ENCODE measurements at places on chromosomes 5 and 9.

GRCh38 chr5:175383350-175383749, 60.6 kb downstream of the DRD1 start:
- no peak for DNase-seq

DNA sequence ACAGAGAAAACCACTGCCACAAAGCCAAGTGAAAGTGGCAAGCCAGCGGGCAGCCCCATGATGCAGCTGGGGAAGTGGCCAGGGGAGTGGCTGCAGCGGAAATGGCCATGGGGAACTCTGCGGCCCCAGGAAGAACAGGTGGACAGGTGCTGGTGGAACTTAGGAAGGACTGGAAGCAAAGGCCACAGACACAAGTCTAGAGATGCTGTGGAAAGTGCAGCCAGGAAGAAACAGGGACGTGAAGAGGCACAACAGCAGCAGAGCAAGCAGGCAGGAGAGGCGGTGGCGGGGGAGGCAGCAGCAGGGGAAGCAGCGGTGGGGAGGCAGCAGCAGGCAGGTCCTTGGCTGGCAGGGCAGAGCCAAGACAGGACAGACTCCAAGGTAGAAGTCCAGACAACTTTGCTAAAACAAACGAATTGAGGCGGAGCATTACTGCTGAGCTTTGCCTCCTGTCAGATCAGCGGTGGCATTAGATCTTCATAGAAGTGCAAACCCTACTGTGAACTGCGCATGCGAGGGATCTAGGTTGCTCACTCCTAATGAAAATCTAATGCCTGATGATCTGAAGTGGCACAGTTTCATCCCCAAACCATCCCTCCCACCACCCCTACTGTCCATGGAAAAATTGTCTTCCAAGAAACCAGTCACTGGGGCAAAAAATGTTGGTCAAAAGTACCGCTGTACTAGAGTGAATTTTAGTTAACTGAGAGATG, 11.8 kb downstream of the SURF6 start:
- DNase-seq: no peak

DNA sequence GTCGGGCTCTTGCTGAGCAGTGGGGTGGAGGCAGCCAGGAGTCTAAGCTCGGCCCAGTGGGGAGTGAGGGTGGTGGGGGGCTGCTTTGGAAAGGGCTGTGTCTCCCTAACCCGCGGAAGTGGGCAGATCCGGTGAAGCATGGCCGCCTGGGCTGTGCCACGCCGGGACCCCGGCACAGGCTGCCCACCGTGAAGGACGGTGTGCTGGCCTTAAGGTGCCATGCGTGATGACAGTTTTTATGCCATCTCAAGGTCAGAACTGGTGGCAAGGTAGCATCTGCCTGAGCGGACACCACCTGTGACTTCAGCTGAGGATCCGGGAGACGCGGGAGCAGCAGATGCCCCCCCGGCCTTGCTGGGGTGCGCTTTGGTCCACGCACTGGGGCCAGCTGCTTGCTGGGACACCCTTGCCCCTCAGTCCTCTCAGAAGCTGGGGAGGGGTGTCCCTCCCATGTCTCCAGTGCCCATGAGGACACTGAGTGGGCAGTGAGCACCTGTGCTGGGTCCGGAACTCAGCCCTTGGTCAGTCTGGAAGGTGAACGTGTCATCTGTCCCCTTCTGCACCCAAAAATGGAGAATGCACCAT, 53.9 kb downstream of the AHRR start:
- DNase-seq: no peak

DNA sequence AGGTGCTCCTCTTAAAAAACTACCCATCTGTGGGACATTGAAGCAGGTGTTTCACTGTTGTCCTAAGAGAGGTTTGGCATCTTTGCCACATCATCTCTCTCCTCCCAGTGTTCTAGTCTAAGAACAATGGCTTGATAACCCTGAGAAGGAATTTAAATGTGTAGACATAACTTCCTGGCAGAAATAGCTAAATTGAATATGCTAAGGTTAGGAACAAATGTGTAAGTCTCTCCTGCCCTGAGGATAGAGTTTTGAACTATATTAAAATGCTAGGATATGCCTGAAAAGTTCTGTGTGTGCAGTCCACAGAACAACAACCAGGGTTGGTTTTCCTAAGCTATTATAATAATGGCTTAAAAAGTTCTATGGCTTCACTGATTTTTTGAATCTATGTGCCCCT, 106.6 kb downstream of the LRRC70 start:
- DNase-seq: no peak

- no peak for DNase-seq
These were observed 5.4 kb upstream of the GBGT1 start for GRCh38 chr9:133169102-133169501.

DNA sequence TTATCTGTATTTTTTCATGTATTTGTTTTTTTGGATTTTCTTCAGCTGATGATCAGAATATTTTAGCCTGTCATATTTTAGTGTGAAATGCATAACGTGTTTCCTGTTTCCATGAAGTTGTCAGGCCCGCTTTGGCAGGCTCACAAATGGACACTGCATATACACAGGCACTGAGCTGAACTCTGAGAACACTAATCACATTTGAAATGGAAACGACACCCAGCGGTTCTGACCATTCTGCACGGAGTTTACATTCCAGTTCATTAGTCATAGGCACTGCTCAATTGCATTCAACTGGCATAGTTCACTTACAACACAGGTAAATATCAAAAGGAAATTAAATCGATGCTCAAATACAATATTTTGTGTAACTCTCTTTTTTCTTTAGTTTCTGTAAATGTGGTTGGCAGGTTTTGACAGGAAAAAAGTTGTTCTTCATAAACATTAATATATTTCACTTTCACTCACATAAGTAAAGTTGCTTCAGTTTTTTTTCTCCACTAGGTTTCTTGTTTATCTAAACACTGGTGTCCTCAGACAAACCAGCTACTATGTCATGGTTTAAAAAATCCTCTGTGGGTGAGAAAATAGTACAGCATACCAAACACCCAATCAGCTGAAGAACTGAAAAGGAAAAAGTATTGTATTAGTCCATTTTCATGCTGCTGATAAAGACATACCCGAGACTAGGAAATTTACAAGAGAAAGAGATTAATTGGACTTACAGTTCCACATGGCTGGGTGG, 559.0 kb upstream of the DAP start:
- no peak for DNase-seq

DNA sequence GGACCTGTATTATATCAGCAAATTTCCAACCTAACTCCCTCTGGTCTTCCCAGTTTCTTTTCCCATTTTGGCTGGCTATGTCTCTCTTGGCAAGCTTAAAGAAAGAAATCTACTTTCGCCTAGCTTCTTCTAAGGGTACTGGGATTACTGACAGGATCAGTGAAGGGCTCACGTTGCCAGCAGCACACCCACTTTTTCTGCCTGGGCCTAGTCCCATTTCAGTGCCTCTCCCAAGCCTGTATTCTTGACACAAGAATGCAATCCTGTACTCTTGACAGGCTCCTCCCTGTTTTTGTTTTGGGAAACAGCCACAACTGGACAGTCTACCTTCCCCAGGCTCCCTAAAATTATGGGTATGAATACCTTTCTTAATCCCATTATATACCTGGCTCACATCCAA, 170.5 kb downstream of the EPB41L4A start:
- no peak for DNase-seq

DNA sequence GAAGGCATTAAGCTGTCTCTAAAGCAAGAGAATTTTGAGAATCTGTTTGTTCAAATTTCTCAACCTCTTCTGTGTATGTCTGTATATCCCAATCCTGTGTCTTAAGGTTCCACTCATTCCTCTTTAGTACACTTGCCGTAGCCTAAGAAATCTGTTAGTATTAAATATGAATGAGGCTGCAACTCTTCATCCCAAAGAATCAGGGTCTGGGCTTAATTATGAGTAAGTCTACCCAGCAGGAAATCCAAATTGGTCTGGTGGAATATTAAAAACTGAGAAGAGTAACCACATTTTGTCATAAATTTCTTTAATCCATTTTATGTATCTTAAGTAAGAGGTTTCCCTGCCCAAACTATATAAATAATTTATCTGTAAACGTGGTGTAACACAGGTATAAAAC, 1171.2 kb downstream of the CDH12 start:
- DNase-seq: peak; percentile 15

DNA sequence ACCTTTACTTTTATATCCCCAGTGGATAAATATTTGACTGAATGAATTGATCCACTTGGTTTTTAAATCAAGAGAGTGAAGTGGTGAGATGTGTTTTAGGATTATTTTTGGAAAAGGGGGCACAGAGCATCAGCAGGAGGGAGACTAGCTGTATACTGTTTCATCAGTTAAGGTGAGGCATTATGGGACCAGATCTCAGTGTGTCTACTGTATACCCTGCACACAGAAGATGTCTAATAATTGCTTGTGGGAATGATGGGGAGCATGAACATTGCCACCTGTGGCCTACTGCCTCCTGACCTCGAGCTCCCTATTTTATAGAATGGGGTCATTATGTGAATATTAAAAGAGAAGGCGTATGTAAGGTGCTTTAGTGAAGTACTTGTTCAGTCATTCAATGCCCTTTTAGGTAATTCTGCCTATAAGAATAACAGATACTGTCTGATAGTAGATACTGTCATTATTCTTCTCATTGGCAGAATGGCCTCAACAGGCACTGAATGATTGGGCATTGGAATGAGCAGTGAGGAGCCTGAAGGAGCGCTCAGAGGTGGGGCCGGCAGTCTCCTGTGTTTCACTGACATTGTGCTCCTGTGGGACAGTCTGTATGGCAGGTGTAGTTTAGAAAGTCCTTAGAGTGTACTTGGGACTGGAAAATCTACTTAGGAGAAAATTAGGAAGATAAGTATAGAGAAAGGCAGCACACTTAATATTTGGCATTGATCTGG, 47.4 kb upstream of the FAM120AOS start:
- no peak for DNase-seq

- DNase-seq: no peak
These were observed 12.0 kb downstream of the UGT3A2 start for GRCh38 chr5:36054647-36055046.

DNA sequence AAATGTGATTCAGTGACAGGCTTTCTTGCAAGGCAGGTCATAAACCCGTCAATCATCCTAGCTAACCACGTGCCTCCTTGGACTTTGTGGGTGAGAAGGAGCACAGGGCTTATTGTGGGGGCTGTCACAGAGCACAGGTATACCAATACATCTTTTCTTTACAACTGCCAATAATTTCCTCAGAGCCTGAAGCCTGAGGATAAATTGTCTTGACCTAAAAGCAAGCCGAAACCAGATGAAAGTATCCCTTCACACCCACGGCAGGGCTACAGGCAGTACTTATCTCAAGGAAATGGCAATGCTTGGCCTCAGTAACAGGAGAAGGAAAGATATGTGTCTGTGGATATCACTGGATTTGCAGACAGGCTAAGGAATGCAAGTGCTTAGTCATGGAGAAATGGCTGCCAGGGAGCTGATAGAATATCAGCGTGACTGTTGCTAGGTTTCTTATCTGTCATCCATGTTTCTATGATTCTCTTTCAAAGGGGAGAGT, 90.3 kb upstream of the ZNF366 start:
- peak; percentile 80 for DNase-seq

All from foreskin fibroblast (primary cell).